Fibroblast of skin of back (primary cell): ENCODE measurements at places on chromosomes 16 and 17.

GRCh38 chr16:84055366-84055765 is 12.8 kb upstream of the SLC38A8 start:
- no peak for DNase-seq

DNA sequence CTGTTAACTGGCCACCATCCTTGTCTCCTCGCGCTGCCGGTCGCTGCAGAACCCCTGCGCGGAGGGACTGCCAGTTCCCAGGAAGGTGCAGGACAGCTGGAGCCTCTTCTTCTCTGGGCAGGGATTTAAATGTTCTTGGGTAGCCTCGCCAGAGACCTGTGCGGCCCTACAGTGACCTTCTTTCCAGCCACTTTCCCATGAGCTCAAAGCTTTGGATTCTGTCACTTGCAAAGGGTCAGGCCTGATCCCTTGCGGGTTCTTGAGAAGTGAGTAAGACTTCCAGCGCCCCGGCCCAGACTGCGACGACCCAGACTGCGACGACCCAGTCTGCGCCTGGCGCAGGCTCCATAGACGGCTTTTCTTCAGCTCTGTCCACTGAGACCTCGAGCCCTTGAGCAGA is 1.4 kb upstream of the SLFN5 start:
- no peak for DNase-seq

DNA sequence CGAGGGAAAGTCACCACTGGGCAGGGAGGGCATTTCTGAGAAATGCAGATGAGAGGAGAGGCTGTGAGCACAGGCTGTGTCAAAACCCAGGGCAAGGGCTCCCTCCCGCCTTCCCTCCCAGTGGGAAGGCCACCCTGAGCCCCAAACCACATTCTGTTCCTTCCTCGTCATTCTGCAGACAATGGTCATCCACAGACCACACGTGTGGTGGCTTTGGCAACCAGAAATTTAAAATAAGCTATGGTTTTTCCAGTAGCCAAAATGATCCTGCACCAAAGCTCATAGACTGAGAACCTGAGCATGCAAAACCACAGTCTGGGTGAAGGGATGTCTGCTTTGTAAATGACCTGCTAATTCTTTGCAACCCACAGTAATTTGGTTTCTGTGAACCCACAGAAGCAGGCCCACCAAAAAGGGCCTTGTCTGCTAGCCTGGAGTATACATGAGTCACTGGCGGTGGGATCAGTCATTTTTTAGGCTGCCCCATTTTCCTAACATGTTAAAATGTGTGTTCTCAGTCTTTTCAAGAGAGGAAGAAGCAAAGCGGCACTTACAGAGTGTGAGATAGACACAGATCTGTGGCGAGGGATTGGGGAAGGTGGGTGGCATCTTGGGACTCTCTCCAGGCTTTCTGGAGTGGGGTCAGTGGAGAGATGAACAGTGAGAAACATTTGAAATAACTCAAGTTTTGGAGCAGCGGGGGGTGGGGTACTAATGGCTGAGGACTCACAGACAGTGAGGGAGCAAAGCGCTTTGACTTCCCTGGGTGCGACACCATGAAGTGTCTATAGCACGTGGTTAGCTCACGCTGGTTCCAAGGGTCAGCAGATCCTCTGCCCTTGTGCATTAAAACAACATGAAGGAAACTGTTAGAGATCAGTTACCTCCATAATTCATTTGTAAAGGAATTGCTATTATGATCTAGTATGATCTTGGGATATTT is 20.5 kb downstream of the GRB7 start:
- DNase-seq: peak; percentile 27

- no peak for DNase-seq
These were observed 20.7 kb downstream of the NXN start for GRCh38 chr17:958712-959451.

DNA sequence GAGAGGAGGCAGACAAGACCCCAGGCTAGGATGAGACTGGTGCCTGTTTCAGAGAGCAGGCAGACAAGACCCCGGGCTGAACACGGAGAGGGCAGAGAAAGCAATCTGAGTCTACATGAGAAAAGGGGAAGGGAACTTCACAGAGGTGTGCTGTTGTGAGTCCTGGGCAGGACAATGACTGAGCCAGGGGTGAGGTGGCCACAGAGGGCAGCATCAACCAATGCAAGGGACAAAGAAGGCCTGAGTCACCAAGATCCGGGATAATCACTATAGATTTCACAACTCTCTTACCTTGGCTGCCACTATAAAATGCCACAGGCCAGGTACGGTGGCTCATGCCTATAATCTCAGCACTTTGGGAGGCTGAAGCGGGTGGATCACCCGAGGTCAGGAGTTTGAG is 89.0 kb downstream of the SLC39A11 start:
- no peak for DNase-seq
